ENCODE measurements at places on chromosomes 2 and 18.

DNA sequence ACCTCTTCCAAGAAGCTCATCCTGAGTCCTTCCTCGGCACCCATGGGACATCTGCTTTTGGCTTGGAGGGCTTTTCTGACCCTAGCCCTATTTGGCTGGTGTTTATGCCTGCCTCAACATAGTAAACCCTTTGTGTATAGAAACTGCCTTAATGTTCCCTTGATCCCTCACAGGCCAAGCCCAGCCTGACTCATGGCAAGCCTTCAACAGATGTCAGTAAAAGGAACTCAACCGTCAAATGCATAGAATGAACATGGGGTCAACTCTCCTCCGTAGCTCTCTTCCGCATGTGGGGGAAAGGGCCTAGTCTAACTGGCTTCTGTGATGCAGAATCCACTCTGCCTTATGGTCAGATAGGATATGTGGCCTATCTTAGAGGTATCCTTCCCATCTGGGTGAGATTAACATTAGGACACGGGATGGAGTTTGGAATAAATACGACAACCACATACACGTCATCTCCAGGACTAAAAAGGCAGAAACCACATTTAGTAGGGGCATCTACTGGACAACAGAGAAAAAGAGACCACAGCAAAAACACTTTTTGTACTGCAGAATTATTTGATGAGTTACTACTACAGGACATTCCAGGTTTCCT is 2.5 kb upstream of the NPAS2 start:
- no peak for DNase-seq

- DNase-seq: no peak
These were observed 228.4 kb upstream of the AGAP1 start for GRCh38 chr2:235265348-235265965.

GRCh38 chr2:229218329-229218921 is 52.7 kb downstream of the PID1 start:
- DNase-seq: no peak

- no peak for DNase-seq
These were observed 62.1 kb upstream of the NOSTRIN start for GRCh38 chr2:168740360-168740759.

DNA sequence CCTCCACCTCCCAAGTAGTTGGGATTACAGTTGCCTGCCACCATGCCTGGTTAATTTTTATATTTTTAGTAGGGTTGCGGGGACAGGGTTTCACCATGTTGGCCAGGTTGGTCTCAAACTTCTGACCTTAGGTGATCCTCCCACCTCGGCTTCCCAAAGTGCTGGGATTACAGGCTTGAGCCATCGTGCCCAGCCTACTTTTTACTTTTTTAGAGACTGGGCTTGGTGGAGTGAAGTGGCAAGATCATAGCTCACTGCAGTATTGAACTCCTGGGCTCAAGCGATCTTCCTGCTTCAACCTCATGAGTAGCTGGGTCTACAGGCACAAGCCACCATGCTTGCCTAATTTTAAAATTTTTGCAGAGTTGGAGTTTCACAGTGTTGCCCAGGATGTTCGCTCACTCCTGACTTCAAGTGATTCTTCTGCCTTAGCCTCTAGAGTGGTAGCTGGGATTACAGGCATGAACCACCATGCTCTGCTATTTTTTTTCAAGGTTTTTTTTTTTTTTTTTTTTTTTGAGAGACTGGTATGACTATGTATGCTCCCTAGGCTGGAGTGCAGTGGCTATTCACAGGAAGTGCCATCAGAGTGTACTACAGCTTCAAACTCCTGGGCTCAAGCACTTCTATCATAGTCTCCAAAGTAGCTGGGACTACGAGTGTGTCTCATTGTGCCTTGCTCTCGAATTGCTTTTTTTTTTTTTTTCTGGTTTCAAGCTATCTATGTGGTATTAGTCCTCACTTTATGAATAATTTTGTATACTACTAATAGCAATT is 11.9 kb downstream of the MSH2 start:
- no peak for DNase-seq

- DNase-seq: no peak
These were observed 203.5 kb downstream of the LPIN1 start for GRCh38 chr2:11949732-11950523.

- no peak for DNase-seq
These were observed 37.7 kb downstream of the HS1BP3 start for GRCh38 chr2:20612925-20613916.

GRCh38 chr2:189876271-189876670 is 92.0 kb downstream of the PMS1 start:
- DNase-seq: no peak

GRCh38 chr2:149036507-149037293 is 1.8 kb upstream of the LYPD6B start:
- no peak for DNase-seq

DNA sequence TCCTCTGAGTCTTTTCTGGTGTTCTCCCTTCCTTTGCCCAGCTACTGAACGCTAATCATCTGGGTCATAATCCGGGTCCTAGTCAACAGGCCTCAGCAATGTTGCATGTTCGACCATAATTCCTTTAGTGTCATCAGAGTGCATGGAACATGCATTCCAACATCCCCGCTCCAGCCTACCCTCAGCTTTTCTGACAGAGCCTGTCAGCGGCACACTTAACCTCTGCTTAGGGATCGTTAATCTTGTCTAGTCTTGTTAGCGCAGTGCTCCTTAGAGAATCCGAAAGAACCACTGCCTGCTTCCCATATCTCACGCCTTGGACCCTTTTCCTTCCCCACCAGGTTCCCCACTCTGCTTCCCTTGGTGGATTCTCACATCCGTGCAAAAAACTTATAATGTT is 767.9 kb upstream of the ID2 start:
- no peak for DNase-seq

DNA sequence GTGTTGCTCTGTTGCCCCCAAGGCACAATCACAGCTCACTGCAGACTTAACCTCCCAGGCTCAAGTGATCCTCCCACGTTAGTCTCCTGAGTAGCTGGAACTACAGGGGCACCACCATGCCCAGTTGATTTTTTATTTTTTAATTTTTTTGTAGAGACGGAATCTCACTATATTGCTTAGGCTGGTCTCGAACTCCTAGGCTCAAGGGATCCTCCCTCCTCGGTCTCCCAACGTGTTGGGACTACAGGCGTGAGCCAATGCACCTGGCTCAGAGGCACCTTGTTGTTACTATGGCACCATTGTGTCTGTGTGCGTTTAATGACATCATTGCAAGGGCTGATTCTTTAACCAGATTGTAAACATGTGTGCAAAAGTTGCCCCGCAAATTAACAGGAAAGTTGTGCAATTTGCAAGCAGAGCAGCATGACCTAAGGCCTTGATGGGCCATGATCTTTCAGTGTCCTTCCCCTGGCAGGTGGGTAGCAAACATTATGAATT is 22.6 kb downstream of the TCF23 start:
- DNase-seq: no peak

GRCh38 chr2:36912695-36913094 is 53.6 kb downstream of the STRN start:
- no peak for DNase-seq

- no peak for DNase-seq
These were observed 6.3 kb downstream of the GULP1 start for GRCh38 chr2:188297978-188298377.

GRCh38 chr2:28688818-28689217 is 62.8 kb upstream of the PPP1CB start:
- no peak for DNase-seq

DNA sequence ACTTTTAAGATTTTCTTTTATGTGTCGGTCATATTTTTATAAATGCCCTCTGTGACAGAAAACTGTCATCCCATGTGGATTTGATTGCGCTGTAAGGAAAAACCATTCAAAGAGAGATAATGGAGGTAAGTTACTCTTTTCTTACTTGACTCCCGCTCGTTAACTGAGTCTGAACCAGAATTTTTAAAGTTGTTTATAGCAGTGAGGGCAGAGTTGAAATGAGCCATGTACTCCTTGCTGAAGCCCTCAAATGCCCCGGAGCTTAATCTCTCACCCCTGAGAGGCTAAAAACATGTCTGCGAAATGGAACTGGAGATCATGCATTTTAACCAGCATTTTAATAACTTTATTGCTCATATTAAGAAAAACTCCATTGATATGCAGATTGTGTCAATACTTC is 320.0 kb upstream of the SOX11 start:
- DNase-seq: no peak

- DNase-seq: no peak
These were observed 9.0 kb upstream of the CLIP4 start for GRCh38 chr2:29106256-29106655.

- peak; percentile 27 for DNase-seq
These were observed 7.9 kb upstream of the CFAP36 start for GRCh38 chr2:55511508-55512124.
